ENCODE measurements at places on chromosomes 11 and 22. TPM values are rescaled to one million over a fixed set of nuclear protein-coding genes. Genes with fewer than 3 reads are reported as not detected.

The DRICH1 gene
- total RNA-seq, result 0.48 TPM

The LRRC32 gene
- total RNA-seq, result 25.5 TPM

The GUCY1A2 gene
- total RNA-seq, result 8.4 TPM

The PHOX2A gene
- total RNA-seq, result not detected

The TSPAN32 gene
- 5.0 TPM for total RNA-seq

GRCh38 chr22:45762545-45763235, 91.1 kb downstream of the ATXN10 start:
- no peak overlapping the region for H3K27ac ChIP-seq
- no peak for DNase-seq
- peaks cover 11% of the 10 kb centered on the region for H3K4me1 ChIP-seq
- H3K27me3 ChIP-seq, result no peaks in the 10 kb centered on the region

DNA sequence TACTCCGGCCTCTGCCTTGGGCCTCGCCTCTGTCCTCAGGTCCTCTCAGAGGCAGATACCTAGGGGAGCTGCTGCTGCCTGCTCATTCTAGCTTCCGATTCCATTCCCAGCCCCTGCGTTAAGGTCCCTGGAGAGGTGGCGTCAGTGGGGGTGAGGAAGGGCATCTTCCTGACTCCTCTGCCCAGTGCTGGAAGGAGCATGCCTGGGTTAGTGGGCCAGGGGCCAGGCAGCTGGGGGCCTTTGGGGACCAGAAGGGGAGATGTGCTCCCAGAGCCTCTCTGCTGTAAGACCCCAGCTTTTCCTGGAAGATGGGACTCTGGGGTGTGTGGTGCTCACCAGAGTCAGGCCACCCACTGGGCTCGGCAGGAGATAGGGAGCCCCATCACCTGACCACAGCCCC, 3.6 kb upstream of the MYO7A start:
- DNase-seq, result no peak
- no peak overlapping the region for H3K4me3 ChIP-seq
- peaks cover 9% of the 10 kb centered on the region for H3K4me1 ChIP-seq
- no peak overlapping the region for H3K27ac ChIP-seq

DNA sequence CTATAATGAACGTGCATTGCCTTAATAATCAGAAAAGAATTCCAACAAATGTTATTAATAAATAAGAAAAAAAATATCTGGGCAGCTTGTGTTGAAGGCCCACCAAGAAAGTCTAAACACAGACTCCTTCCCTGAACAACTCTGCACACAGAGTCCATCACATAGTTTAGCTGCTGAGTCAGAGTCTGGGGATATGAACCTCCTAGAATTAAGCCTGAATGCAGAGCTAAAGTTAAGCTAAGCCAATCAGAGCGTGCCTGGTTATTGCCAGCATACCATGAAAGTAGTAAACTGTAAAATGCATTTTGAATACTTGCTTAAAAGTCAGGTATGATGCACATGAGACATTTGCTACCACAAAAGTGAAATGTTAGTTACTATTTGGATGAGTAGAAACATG, 25.6 kb upstream of the TENM4 start:
- H3K4me3 ChIP-seq, result no peak overlapping the region
- peaks cover 5% of the 10 kb centered on the region for H3K4me1 ChIP-seq
- peak; percentile 37 for DNase-seq
- H3K27me3 ChIP-seq, result no peaks in the 10 kb centered on the region
- H3K36me3 ChIP-seq, result no peaks in the 10 kb centered on the region

DNA sequence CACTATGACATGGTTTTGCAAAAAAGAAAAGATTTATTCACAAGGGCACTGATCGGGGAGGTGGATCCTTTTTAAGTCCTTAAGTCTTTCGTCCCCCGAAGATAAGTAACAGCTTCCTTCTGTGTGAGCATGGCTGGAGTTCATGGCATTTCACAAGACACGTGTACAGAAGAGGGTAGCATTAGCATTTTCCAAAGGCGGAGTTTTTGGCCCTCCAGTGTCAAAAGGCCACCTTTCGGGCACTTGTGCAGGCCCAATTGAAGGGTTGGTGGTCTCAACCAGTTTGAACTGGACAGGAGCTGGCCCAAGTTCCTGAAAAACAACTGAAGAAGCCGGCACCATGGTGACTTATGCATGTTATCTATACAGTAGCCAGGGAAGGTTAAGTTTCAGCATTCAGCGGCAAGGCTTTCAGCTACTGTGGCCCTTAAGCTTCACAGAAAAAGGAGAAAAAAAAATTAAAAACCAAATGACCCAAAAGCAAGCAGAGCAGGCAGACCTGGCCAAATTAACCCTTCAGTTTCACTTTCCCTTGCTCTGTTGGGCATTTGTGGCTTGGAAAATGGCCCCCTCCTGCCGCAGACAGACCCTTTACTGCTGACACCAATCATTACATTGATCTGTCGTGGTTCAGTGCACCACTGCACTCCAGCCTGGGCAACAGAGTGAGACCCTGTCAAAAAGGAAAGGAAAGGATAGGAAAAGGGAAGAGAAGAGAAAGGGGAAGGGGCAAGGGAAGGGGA, 18.7 kb downstream of the ZNF74 start:
- no peak overlapping the region for H3K4me3 ChIP-seq
- DNase-seq, result no peak
- no peak overlapping the region for H3K27ac ChIP-seq
- no peaks in the 10 kb centered on the region for H3K4me1 ChIP-seq
- no peaks in the 10 kb centered on the region for H3K27me3 ChIP-seq
- no peaks in the 10 kb centered on the region for H3K36me3 ChIP-seq

- peaks cover 15% of the 10 kb centered on the region for H3K4me1 ChIP-seq
- no peaks in the 10 kb centered on the region for H3K36me3 ChIP-seq
- H3K4me3 ChIP-seq, result no peak overlapping the region
Measured at GRCh38 chr11:62463121-62463542, 44.3 kb downstream of the SCGB1A1 start.

DNA sequence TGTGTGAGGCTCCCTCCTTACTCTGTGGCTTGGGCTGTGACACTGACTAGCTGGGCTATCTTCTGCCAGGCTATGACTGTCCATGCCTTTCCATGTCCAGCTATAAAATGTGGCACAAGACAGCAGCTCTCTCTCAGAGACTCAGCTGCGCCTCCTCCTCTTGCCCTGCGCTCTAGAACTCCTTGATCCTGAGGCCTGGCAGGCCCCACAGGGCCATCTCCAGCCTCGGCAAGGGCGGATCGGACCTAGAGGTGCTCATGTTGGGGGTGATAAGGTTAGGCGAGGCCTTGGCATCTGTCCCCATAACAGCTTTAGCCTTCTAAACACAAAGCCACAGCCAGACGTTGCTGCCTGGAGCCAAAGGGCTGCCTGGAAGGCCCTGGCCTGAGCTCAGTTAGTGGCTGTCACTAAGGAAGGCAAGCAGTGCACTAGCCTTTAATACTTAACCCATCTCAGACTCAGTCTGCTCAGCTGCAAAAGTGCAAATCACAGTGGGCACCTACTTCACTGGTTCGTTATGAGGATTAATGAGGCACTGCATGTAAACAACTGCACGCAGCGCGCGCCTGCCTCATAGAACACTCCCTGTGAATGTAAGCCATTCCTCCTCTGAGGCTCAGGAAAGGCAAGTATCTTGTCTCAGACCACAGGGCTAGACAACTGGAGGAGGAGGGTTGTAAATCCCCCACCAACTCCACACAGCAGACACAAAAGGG, 1.2 kb downstream of the GUCD1 start:
- peak overlapping the region; percentile 48 for H3K4me3 ChIP-seq
- no peaks in the 10 kb centered on the region for H3K36me3 ChIP-seq
- H3K4me1 ChIP-seq, result peaks cover 48% of the 10 kb centered on the region
- peak; percentile 38 for DNase-seq
- H3K27me3 ChIP-seq, result no peaks in the 10 kb centered on the region

DNA sequence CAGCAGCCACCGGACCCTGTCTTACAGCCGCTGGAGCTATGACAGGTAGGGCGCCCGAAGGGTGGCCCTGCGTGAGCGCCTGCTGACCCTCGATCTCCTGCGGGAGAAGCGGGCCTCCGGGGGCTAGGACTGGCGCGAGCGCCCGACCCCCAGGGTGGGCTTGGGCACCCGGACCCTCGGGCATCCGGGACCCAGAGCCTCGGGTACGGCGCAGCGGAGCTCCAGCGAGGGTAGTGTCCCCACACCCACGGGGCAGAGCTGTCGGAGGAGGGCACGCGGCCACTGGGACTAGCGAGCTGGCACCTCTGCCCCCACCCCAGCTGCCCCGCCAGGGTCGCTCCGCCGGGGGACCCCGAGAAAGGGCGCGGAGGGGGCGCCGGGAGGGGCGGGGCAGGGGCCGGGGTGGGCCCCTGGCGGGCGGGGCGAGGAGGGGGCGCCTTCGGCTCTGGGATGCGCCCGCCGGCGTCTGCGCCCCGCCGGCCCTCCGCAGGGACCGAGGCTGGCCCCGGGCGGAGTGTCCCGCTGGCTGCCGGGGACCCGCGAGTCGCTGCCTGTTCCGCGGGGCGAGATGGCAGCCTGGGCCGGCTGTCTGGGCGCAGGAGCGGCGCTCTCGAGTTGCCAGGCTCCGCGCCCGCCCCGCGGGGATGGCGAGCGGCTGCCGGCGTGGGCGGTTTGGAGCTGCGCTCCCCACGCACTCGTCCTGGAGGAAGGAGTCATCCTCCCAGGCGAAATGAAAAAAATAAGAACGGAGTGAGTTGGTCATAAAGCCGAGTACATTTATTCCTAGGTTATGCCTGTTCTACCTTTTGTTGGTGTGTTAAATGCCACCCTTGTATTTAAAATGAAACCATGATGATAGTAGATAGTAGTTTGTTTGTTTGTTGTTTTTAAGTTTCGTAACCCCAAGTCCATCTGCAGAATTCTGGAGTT, 32.4 kb downstream of the EIF3F start:
- H3K4me1 ChIP-seq, result peaks cover 12% of the 10 kb centered on the region
- H3K36me3 ChIP-seq, result no peaks in the 10 kb centered on the region
- H3K27me3 ChIP-seq, result peaks cover 68% of the 10 kb centered on the region
- DNase-seq, result peak; percentile 36
- peak overlapping the region; percentile 75 for H3K4me3 ChIP-seq

DNA sequence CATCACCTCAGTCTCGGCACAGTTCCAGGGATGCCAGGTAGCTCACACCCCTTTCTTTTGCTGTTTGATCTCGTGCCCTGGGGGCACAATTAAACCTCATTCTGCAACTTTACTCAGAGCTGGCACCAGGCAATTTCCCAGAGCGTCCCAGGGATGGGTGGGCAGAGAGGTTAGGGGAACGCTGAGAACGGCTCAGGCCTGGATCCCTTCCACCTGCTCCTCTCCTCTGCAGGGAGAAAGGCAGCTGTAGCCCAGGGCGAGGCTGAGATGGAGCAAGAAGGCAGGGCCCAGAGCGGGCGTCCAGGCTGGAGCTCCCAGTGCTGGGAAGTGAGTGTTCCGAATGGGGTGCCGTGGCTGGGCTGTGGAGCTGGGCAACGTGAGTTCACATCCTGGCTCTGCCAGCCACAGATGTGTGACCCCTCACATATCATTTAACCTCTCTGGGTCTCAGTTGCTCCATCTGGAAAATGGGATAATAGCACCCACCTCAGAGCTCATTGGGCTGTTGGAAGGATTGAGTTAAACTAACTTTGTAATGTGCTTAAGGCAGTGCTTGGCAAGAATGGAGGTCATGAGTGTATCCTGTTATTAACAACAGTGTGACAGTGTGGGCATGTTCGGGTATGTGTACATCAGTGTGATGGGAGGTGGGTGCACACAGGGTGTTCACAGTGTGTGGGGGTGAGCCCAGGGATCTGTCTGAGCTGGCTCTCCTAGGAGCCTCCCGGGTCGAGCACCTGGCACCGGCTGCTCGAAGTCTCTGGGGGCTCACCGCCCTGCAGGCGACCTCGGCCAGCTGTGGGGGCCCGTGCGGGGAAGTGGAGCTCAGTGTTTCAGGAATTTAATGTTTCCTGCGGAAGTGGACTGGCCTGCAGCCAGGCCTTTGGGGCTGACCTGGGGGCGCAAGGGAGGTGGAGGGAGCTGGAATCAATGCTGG, 15.5 kb downstream of the OTUB1 start:
- no peak overlapping the region for H3K4me3 ChIP-seq
- DNase-seq, result peak; percentile 49
- no peak overlapping the region for H3K27ac ChIP-seq
- no peaks in the 10 kb centered on the region for H3K36me3 ChIP-seq
- peaks cover 40% of the 10 kb centered on the region for H3K4me1 ChIP-seq

GRCh38 chr11:36069576-36070212, 125.8 kb downstream of the LDLRAD3 start:
- H3K27me3 ChIP-seq, result no peaks in the 10 kb centered on the region
- DNase-seq, result peak; percentile 23
- no peak overlapping the region for H3K4me3 ChIP-seq
- no peaks in the 10 kb centered on the region for H3K36me3 ChIP-seq
- H3K27ac ChIP-seq, result no peak overlapping the region

- no peaks in the 10 kb centered on the region for H3K4me1 ChIP-seq
- H3K36me3 ChIP-seq, result no peaks in the 10 kb centered on the region
- no peak overlapping the region for H3K27ac ChIP-seq
Measured at GRCh38 chr11:103534191-103534590, 425.0 kb downstream of the DYNC2H1 start.

DNA sequence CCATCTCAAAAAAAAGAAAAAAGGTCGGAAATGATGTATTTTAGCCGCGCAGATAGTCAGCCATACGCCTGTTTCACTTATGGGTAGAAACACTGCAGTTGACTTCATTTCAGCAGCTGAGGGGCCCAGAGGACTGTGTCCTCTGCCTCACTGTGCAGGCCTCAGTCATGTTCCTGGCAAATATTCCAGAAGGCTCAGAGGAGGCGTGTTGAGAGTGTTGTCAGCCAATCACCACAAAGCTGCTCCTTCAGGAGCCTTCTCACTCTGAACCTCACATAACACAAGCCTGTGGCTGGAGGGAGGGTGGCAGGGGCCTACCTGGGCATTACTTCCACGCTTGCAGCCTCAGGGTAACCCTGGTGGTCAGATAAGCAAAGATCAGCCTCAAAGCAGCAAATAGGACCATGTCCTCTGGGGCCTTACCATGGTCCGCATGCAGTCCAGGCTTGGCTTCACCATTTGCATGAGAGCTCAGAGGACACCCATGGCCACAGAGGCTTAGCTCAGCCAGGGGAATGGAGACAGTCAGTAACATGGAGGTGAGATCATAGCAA, 17.3 kb upstream of the TREH start:
- no peak overlapping the region for H3K4me3 ChIP-seq
- H3K36me3 ChIP-seq, result no peaks in the 10 kb centered on the region
- DNase-seq, result no peak
- H3K27me3 ChIP-seq, result no peaks in the 10 kb centered on the region
- H3K27ac ChIP-seq, result no peak overlapping the region

DNA sequence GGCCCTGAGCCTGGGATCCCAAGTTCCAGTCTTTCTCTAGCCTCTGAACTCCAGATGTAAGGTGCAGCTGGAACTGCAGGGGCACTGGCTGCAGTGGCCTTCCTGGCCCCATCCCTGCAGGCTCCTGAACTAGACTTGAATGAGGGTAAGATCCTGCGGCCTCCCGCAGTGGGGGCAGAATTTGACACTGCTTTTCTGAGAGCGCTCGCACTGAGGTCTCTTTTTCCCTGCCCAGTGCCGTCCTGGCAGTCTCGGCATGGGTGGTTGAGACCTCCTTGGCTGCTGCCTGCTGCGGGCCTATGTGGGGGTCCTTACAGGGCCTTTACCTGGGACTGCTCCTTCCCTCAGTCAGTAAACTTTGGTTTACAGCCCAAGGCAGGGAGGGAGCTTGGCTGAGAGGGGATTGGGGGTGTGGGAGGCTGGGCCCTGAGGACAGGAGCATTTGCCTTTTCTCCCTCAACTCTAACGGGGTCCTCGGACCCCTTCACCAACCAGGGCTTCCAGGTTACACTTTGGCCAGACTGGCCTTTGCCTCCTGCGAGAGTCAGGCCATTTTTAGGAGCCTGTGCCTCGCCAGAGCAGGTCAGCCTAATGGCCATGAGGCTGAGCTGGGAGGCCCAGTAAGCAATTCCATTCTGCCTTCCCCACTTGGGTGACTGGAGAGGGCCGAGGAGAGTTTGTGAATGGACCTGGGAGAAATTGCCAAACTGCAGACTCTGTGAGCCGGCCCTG, 35.4 kb downstream of the FAM83F start:
- H3K4me1 ChIP-seq, result no peaks in the 10 kb centered on the region
- H3K27me3 ChIP-seq, result no peaks in the 10 kb centered on the region
- no peak for DNase-seq
- H3K4me3 ChIP-seq, result no peak overlapping the region
- no peaks in the 10 kb centered on the region for H3K36me3 ChIP-seq
- H3K27ac ChIP-seq, result no peak overlapping the region

All from hepatocyte (in vitro differentiated cells).